Activated CD8-positive, alpha-beta T cell treated with anti-CD3 and anti-CD28 coated beads, Interleukin-2, amount 10 ng/mL, durations not matched to agents 7 days and 5 days (primary cell): ENCODE measurements at places on chromosomes 1 and 21.

DNA sequence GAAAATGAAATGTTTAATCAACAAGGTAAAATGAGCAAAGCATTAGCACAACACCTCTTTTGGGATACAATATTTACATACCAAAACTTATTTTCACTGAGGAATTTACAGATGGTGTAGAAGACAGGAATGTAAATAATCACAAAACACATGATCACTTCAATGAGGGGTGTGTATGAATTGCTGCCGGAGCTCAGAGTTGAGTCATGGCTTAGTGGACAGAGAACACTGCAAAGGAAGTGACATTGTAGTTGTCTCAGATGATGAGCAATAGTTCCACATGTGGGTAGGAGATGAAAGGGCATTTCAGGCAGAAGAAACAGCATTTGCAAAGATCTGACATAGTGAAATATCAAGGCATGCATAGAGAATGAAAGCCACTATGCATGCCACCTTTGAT lies 5.6 kb upstream of the KPRP start:
- H3K36me3 ChIP-seq: no peaks in the 10 kb centered on the region
- no peak overlapping the region for H3K27ac ChIP-seq
- no peaks in the 10 kb centered on the region for H3K4me1 ChIP-seq

DNA sequence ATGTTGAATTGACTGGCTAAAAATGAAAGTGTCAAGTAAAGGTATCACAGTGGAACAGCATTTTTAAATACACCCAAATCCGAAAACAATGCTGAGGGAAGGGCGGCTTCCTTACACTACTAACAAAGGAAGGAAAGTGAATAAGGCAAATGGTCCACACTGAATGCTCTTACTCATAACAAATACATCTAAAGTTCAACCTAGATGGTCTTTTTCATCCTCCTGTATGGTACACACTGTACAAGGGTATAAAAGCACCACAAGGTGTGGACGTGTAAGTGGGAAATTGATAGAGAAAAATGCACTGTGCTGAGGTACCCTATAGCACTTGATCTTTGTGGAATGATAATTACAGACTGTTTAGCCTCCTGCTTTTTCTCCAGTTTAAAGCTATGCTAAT lies 7.1 kb upstream of the PALMD start:
- no peak overlapping the region for H3K27ac ChIP-seq
- no peaks in the 10 kb centered on the region for H3K4me1 ChIP-seq
- no peak overlapping the region for H3K4me3 ChIP-seq
- DNase-seq: no peak

GRCh38 chr1:91884459-91885212 lies 1.3 kb downstream of the TGFBR3 start:
- H3K27me3 ChIP-seq: peaks cover 36% of the 10 kb centered on the region
- peak overlapping the region; percentile 31 for H3K27ac ChIP-seq
- DNase-seq: peak; percentile 39
- H3K36me3 ChIP-seq: peaks cover 3% of the 10 kb centered on the region
- H3K4me1 ChIP-seq: peaks cover 32% of the 10 kb centered on the region

DNA sequence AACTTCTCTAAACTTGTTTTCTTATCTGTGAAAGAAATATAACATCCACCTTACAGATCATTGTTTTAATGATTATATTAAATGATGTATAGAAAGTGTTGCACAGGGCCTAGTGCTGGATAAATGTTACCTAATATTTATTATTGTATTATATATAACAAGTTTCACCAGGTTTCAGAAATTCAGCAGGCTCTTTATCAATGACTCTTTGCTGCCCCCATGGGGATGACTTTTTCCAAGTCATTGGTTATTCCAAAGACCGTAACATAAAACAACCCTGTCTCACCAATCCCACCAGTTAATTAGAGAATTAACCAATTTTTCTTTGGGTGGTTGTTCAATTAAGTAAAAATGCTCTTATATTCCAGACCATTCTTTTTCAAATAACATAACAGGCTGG lies 7.3 kb upstream of the DEDD start:
- H3K4me1 ChIP-seq: peaks cover 9% of the 10 kb centered on the region
- H3K36me3 ChIP-seq: peaks cover 11% of the 10 kb centered on the region
- H3K4me3 ChIP-seq: no peak overlapping the region
- H3K27ac ChIP-seq: no peak overlapping the region
- DNase-seq: peak; percentile 64

- no peaks in the 10 kb centered on the region for H3K4me1 ChIP-seq
- no peak for DNase-seq
- no peak overlapping the region for H3K4me3 ChIP-seq
- no peaks in the 10 kb centered on the region for H3K27me3 ChIP-seq
Measured at GRCh38 chr1:7388488-7389185, 382.5 kb upstream of the VAMP3 start.

- DNase-seq: no peak
- no peak overlapping the region for H3K27ac ChIP-seq
- peaks cover 69% of the 10 kb centered on the region for H3K27me3 ChIP-seq
- H3K36me3 ChIP-seq: peaks cover 6% of the 10 kb centered on the region
- H3K4me1 ChIP-seq: peaks cover 32% of the 10 kb centered on the region
- H3K4me3 ChIP-seq: no peak overlapping the region
Measured at GRCh38 chr1:63328781-63329180, 6.4 kb downstream of the FOXD3 start.

DNA sequence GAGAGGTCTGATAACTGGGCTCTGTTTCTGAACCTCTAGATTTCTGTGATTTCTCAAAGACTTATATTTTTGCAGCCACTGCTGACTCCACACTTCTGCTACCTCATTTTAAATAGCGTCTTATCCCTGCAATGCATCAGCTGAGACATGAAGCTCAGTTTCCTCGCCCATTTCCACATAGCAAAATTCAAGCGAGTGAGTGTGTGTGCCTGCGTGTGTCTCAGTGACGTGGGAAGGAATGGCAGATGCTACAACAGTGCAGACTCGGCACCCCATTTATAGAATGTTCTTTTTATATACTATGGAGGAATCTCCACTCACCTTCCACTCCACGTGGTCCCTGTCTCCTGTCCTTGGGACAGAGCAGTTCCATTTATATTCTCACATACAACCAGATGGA lies 35.7 kb downstream of the ZMYND12 start:
- DNase-seq: no peak
- no peak overlapping the region for H3K4me3 ChIP-seq
- no peaks in the 10 kb centered on the region for H3K4me1 ChIP-seq
- H3K27ac ChIP-seq: no peak overlapping the region

- peaks cover 62% of the 10 kb centered on the region for H3K4me1 ChIP-seq
- no peaks in the 10 kb centered on the region for H3K27me3 ChIP-seq
- H3K27ac ChIP-seq: peak overlapping the region; percentile 47
- H3K4me3 ChIP-seq: peak overlapping the region; percentile 23
- H3K36me3 ChIP-seq: peaks cover 29% of the 10 kb centered on the region
Measured at GRCh38 chr1:15963968-15964648, 11.8 kb downstream of the ZBTB17 start.

DNA sequence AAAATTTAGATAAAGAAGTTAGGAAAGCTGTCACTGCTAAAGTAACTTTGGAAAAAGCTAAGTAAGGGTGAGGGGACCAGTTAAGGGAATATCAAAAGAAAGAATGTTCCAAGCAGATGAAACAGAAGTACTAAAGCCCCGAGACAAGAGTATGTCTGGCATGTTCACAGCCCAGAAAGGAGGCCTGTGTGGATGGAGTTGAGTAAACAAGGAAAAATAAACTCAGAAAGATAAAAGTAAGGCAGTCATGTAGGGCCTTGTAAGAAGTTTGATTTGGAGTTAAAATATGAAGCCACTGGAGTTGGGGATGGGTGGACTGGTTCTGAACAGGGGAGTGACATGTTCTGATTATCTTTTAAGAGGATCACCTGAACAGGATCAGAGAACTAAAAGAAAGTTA lies 177.9 kb downstream of the CDC42BPA start:
- H3K36me3 ChIP-seq: no peaks in the 10 kb centered on the region
- no peak overlapping the region for H3K27ac ChIP-seq
- DNase-seq: no peak
- H3K4me3 ChIP-seq: no peak overlapping the region

GRCh38 chr1:64535938-64536835 lies 66.3 kb downstream of the CACHD1 start:
- H3K36me3 ChIP-seq: peaks cover 4% of the 10 kb centered on the region
- H3K27me3 ChIP-seq: no peaks in the 10 kb centered on the region
- no peak overlapping the region for H3K27ac ChIP-seq
- H3K4me1 ChIP-seq: peaks cover 35% of the 10 kb centered on the region
- no peak for DNase-seq

DNA sequence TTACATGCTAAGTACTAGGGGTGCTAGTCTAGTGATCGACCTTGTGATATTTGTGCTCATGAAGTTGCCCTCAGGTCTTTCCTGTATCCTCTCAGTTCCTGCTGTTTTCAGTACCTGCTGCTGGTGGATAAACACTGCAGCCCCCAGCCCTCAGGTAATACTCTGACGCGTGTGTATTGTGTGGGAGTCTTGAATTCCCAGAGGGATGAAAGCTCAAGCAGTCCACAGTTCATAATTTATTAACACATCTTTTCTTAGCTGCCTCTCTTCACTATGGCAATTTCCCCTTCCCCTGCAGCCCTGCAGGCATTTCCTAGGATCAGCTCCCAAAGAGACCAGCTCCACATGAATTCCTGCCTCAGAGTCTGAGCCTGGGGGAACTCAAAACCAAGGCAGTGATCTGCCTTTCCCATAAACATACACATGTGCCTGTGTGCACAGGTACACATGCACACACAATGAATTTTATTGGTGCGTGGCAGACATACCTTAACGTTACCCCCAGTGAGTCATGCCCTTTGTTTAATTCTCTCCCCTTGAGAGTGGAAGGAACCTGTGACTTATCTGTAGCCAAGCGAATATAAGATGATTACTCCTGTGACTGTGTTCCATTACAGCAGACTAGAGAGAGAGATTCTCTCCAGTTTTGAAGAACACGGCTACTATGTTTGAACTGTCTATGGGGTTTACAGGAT lies 14.1 kb upstream of the HMGCS2 start:
- H3K27me3 ChIP-seq: peaks cover 42% of the 10 kb centered on the region
- H3K4me1 ChIP-seq: peaks cover 28% of the 10 kb centered on the region
- DNase-seq: no peak
- H3K36me3 ChIP-seq: no peaks in the 10 kb centered on the region

DNA sequence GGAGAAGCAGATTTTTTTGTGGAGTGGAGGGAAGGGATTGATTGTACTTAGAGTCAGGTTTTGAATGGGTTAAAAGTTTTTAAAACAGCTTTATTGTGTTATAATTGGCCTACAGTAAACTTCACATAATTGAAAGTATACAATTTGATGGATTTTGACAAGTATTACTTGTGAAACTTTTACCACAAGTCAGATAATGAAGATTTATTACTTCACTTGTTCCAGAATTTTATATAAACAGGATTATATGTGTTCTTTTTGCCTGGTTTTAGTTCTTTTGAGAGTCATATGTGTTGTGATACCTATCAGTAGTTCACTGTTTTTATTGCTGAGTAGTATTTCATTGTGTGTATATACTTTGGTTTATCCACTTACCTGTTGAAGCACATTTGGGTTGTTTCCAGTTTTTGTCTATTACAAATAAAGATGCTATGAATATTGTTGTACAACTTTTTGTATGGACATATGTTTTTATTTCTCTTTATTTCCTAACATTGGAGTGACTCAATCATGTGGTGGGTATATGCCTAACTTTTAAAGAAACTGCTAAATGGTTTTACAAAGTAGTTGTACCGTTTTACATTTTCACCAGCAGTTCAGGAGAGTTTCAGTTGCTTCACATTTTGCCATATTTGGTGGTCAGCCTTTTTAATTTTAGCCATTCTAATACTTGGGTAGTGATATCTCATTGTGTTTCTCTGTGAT lies 71.0 kb downstream of the DYRK1A start:
- no peak overlapping the region for H3K4me3 ChIP-seq
- no peak overlapping the region for H3K27ac ChIP-seq
- no peak for DNase-seq
- H3K27me3 ChIP-seq: no peaks in the 10 kb centered on the region

- H3K27me3 ChIP-seq: peaks cover 11% of the 10 kb centered on the region
- H3K27ac ChIP-seq: no peak overlapping the region
- H3K36me3 ChIP-seq: peaks cover 5% of the 10 kb centered on the region
- H3K4me3 ChIP-seq: no peak overlapping the region
Measured at GRCh38 chr21:43622796-43623195, 36.5 kb downstream of the HSF2BP start.

DNA sequence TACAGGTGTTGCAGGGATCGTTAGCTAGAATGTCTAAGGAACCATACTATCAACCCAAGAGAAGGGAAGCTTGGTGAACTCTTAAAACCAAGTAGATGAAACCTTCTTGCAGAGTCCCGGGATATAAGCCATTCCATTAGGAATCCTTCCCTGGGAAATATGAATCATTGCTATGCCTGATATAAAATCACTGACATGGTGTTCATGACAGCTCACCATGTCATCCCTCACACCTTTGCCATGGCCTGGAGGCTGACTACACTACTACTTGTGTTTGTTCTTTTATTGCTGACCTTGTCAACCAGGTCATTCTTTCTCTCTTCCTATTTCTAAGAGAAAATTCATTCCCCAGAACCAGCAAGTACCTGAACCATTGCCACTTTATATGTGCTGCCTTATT lies 12.1 kb downstream of the ST6GALNAC3 start:
- H3K4me3 ChIP-seq: no peak overlapping the region
- H3K36me3 ChIP-seq: no peaks in the 10 kb centered on the region
- H3K27ac ChIP-seq: no peak overlapping the region
- H3K27me3 ChIP-seq: no peaks in the 10 kb centered on the region

GRCh38 chr21:42939582-42940413 lies 14.4 kb upstream of the ERVH48-1 start:
- H3K36me3 ChIP-seq: no peaks in the 10 kb centered on the region
- H3K4me3 ChIP-seq: no peak overlapping the region
- H3K27ac ChIP-seq: no peak overlapping the region
- H3K27me3 ChIP-seq: peaks cover 3% of the 10 kb centered on the region

- no peak for DNase-seq
- H3K4me1 ChIP-seq: no peaks in the 10 kb centered on the region
- H3K27ac ChIP-seq: no peak overlapping the region
- no peak overlapping the region for H3K4me3 ChIP-seq
- peaks cover 33% of the 10 kb centered on the region for H3K27me3 ChIP-seq
Measured at GRCh38 chr1:210294999-210295745, 33.5 kb upstream of the HHAT start.

DNA sequence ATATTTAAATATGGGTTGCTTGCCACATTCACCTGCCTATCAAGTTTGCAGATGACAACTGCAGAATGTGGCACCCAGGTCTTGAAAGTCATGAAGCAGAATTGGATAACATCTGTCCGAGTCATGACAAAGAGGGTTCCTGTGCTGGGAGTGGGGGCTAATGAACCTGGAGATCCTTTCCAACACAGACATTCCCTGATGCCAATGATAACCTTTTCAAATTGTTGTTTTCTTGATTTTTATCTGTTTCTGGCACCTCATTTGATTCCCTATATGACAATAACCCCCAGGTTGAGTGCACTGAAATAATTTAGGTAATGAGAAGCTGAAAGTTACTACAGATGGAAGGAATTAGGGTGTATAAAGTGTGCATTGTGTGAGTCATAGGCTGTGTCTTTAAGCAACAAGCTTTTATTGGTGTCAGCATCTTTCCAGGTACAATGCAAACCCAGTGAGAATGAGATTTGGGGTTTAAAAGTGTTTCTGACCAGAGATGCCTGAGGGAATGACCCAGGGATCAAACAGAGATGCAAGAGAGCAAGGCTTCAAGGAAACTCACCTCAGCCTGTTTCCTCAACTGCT lies 32.0 kb upstream of the IL10 start:
- DNase-seq: no peak
- no peaks in the 10 kb centered on the region for H3K36me3 ChIP-seq
- H3K4me1 ChIP-seq: peaks cover 74% of the 10 kb centered on the region
- H3K27me3 ChIP-seq: peaks cover 16% of the 10 kb centered on the region
- no peak overlapping the region for H3K4me3 ChIP-seq
